ENCODE measurements at places on chromosomes 3 and 15.

DNA sequence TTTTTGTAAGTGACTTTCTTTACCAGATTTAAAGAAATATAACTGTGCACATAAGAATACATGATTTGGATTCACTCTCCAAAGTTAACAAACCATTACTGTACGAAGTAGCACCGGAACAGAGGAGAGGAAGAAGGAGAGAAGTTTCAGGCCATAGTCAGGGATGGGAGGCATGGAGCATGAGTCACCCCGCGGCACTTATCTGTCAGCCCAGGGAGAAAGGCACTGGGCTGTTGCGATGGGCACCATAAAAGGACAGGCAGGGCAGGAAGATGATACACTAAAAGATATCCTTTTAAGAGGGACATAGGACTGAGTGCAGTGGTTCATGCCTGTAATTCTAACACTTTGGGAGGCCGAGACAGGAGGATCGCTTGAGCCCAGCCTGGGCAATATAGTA lies 37.0 kb downstream of the TTC23 start:
- no peak for DNase-seq

GRCh38 chr3:9403463-9403862 lies 6.0 kb downstream of the SETD5 start:
- no peak for DNase-seq

- DNase-seq = no peak
Measured at GRCh38 chr3:184241447-184242296, 7.1 kb downstream of the ALG3 start.

DNA sequence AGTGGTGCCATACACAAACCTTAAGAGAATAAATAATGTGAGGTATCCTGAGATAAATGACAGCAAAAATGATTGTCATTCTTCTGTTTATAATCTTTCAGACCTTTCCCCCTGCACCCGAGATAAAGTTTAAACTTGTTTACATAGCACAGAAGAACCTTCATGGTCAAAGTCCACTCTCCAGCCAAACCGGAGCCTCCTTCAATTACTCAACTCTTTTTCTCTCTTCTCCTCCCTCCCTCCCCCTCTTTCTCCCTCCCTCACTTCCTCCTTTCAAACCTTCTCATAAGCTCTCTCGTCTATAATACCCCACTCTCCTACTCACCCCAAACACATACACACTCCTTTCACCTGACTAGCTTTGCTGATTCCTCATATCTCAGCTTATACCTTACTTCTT lies 198.9 kb downstream of the EFHB start:
- no peak for DNase-seq

DNA sequence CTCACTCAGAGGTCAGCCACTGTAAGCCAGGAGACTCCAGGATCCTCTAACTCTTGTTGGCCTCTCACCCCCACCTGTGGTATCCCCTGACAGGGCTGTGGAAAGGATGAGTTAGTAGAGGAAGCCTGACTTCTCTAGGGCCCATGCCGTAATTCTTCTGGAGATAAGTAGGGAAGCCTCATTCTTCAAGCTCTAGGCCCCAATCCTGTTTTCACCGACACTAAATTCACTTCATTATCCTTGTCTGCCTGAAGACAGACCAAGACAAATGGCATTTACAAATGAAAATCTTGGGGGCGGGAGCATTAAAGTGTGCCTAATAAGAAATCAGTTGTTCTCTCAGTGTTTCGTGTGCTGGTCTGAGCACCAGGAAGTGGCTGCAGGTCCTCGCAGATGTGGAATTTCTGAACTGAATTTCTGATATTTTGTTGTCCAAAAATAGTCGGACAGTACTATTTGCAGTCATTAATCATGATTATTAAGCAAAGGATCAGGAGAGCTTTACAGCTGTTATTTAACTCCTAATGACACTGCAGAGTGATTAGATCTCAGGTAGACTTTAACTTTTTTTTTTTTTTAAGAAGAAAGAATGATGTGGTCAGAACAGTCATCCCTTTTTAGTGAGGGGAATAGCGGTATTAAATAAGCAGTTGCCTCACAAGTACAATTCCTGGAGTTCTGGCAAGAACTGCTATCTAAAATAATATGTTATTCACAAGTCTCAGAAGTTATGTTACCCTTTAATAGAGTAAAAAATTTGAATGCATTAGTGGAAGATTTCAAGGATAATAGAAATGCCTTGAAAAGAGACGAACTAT lies 58.4 kb downstream of the RBMS3 start:
- no peak for DNase-seq

DNA sequence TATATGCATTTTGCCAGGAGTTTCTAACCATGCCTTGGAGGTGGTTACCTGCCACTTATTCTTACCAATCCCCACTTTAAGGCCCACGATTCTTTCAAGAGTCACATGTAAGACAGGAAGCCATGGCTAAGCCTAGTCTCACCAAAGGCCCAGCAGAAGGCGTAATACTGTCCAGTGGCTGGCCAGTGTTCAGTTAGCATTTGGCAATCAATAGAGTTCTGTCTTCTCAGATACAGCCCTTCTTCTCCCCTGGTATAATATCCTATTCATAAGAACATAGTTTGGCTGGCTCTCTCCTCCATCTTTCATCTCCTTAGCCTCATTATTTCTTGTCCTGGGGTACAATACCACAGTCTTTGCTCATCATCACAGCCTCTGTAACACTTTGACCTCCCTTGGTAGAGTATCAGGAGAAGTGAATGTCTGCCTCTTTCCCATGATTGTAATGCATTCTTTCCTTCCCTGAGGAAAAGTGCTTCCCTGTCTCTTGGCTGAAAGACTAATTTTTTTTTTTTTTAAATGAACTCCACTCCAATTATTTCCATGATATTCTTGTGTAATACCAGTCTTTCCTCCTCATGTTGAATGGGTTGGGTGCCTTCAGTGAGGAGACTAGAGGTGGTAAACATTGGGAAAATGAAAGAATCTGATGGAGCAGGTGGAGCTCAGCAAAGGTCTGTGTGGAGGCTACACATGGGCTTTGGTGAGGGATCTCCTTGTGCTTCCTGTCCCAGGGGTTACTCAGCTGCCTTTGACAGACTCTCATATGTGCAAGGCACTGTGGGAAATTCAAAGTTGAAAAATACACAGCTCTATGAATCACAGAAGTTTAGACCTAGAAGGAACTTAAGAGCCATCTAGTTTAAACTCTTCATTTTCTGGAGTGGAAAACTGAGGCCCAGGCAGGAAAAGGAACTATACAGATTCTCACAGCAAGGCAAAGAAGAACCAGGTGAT lies 218.2 kb downstream of the P3H2 start:
- DNase-seq = no peak

- no peak for DNase-seq
Measured at GRCh38 chr3:14902719-14903118, 44.7 kb upstream of the NR2C2 start.

DNA sequence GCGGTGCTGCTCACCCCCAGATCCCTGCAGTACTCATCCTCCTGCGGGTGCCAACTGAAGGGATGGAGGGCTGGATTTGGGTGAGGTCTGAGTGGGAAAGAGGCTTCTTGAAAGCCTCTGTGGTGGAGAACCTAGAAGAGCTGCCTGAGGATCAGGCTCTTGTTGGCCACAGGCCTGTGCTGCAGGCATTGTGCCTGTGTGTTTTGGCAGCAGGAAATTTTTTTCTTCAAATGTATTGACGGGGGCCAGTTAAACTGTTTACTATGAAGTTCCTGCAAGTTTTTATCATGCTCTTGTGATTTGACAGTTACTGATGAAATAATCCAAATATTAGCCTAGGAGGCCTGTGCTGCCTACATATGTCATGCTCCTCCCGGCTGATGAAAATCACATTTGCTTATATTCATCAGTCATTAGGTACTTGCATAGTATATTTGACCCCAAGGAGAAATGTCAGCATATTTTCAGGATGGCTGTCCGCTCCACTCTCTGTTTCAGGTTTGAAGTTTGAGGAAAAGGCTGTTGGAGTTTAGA lies 103.1 kb downstream of the THSD4 start:
- DNase-seq = no peak

- no peak for DNase-seq
Measured at GRCh38 chr3:63228677-63229076, 49.4 kb upstream of the SYNPR start.

DNA sequence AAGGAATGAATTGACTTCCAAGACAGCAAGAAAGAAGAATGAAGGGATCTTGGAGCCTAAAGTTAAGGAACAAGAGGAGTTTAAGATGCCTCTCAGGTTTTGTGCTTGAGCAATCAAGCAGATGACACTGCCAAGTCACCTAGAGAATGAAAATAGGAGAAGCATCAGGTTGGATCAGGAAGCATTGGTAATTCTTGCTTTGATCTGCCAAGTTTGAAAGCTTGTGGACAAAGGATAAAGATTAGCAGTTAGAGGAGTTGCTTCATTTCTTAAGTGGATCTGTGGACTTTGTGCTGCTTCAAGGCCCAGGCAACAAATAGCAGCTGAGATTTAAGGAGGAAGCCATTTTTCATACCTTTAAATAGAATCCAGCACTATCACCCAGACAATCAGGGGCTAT lies 35.6 kb downstream of the FRMD5 start:
- no peak for DNase-seq

DNA sequence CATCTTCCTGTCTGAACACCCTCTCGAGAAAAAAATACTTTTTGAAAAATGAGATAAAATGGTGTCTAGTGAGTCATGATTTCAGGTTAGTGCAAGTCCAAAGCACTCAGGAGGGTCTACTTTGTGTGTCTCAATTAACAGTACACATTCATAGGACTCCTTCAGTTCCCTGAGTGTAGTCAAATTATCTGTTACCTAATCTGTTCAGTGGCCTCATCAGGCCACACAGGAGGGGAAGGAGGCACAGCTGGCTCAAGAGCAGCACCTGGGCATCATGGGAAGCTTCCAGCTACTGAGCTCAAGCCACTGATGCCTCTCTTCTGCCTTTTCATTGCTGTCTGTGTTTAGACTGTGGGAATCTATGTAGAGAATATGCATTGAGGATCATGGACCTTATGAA lies 341.4 kb upstream of the SGO1 start:
- no peak for DNase-seq

GRCh38 chr3:8210882-8211341 lies 290.7 kb upstream of the LMCD1 start:
- no peak for DNase-seq

DNA sequence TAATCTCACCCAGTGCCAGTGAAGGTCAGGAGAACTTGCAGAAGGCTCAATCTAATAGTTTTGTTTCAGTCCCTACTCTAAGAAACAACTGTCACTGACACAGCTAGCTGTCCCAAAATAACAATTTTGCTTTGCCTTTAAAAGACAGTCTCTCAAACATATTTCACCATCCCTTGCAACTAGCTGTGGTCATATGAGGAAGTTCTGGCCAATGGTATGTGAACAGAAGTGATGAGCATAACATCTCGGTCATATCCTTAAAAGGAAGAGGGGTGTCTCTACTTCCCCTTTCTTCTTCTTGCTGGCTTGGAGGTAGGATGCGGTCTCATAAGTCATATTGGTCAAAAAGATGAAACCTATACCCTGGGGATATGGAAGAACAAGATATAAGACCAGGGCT lies 198.1 kb downstream of the NEK10 start:
- no peak for DNase-seq

GRCh38 chr3:136949708-136950107 lies 8.1 kb upstream of the IL20RB start:
- no peak for DNase-seq

DNA sequence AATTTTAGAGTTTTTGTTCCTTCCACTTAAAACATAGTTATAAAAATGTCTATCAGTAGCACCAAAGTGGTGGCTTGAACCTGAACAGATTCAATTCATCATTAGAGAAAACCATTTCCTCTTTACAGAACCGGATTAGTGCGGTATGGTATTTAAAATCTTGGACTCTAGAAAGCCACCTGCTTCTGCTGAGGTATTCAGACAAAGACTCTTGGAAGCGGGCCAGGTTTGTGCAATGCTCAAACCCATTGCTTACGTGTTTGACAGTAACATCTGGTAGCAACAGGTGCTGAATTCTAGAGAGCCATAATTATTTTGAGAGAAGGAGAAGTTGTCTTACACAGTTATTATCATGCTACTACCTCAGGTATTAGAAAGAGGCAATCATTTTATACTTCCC lies 290.5 kb downstream of the NAALADL2 start:
- peak; percentile 49 for DNase-seq

DNA sequence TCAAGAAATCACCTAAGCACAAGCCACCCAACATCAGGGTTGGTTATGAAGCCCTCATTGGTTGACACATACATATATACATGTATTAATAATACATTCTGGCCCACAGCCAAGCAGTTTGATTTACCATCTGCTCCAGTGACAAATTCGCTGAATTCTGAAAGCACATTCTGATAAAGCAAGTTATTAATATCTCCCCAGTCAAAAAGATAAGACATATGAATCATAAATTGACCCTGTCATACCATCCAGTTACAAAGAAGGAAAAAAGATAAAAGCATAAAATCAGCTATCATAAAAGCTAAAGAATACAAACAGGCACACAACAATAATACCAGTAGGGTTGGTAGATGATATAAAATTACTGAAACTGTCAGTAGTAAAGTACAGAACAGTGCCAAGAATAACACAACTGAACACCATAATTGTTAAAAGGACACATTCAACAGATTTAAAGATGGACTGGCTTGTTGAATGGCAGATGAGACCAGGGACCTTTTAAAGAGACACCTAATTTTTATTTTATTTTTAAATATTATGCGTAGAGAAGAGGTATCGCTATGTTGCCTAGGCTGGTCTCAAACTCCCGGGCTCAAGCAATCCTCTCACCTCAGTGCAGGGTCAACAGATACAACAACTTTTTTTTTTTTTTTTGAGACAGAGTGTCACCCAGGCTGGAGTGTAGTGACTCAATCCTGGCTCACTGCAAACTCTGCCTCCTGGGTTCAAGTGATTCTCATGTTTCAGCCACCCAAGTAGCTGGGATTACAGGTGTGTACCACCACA lies 7.7 kb downstream of the SNX4 start:
- DNase-seq = no peak

GRCh38 chr3:70064194-70064779 lies 64.8 kb downstream of the SAMMSON start:
- no peak for DNase-seq

- DNase-seq = no peak
Measured at GRCh38 chr3:141370065-141370533, 1.8 kb downstream of the ZBTB38 start.

GRCh38 chr15:90560229-90560776 lies 30.6 kb downstream of the CRTC3 start:
- no peak for DNase-seq

DNA sequence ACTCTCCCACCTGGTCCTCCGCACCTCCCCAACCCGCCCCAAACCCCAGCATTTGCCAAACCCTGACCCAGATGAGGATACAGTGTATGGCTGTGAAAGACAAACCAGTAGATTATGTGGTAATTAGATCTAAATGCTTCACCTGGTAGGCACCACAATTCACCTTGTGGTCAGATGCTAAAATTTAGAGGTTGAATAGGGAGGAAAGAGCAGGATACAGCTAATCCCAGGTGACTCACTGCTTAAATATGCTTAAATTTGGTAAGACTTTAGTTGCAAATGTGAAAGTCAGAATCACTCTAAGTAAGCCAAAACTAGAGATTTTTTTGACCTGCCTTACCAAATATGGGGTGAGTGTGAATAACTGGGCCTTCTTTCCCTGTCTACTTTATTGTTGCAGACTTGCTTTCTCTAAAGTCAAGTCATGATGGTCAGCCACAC lies 105.5 kb downstream of the MME start:
- no peak for DNase-seq
